ENCODE measurements at places on chromosomes 13 and 19.

- DNase-seq: no peak
Measured at GRCh38 chr13:108728370-108728769, 99.0 kb downstream of the MYO16 start.

DNA sequence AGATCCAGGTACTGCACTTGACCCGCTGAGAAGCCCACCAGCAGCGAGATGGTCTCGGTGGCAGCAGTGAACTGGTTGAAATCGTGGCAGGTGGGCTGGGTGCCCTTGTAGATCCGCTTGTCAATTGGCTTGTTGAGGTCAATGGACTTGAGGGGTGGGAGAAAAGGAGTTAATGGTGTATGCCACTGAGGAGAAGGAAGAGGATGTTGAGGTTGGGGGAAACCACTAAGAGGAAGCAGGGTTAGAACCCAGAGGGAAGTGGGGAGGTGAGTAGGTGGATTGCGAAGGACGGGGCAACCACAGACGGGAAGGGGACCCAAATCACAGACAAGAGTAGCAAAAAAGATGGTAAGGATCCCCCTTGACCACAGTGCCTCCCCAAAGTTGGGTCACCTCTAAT lies 1.7 kb downstream of the DMWD start:
- DNase-seq: no peak

DNA sequence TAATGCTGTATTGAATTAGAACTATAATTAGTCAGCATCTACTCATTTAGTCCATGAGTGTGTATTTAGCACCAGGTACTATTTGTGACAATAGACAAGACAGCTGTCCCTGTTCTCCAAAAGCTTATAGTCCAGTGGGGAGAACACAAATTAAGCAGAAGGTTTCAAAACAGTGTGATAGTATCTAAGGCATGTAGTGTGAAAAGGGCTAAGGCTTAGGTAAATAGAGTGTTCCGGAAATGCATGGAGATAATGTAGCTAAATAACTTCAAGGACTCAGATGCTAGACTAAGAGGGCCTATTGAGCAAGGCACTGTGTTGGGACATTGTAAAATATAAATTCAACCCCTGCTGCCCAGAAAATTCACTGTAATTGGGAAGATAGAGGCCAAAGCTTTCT lies 144.1 kb upstream of the MIR17HG start:
- no peak for DNase-seq

DNA sequence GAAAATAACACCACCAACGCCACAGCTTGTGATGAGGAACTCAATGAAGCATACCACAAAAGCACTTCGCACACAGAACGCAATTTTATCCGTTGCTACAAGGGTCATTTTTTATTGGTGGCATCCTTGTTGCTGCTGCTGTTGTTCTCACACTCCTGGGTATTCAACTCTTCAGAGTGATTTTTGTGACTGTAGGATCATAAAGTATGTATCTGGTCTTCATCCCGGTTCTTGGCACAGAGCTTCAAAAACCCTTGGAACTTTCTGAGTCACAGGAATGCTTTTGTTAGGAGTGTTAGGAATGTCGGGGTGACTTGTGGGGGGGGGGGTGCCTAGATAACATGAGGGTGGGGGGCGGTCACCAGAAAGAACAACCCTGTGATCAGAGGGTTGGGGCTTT lies 108.4 kb downstream of the ZNF557 start:
- DNase-seq: peak; percentile 73

GRCh38 chr13:107370015-107370785 lies 802.3 kb upstream of the ARGLU1 start:
- peak; percentile 62 for DNase-seq

GRCh38 chr19:11293433-11294389 lies 2.2 kb upstream of the TSPAN16 start:
- peak; percentile 89 for DNase-seq

GRCh38 chr19:18051887-18052286 lies 34.8 kb downstream of the IL12RB1 start:
- DNase-seq: no peak

DNA sequence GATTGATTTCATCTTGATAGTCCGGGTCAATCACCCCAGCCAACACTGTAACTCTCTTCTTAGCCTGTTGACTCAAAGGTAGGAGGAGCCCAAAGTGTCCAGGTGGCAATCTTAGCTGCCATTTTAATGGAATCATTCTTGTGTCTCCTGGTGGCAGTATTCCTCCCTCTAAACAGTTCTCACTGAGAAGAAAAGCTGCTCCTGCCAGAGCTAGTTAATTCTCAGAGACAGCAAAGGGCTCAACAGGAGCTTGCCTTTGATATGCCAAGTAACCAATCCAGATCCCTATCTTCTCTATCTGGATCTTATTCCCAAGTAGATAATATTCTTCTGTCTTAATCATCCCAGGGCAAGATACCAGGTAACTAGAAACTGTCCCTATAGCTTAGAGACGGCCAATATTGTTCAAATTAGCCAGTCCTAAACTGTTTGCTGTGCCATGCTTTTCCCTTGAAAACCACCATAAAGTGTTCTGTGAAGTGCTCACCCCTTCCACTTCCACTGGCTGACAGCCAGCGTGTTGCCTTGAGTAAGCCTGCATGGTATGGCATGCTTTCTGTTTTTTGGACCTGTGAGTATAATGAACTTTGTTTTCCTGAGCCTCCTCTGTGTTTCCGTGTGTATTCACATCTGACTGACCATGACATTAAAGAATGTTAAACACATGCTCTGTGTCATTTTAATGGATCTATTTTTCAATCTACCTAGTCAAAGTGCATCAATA lies 463.7 kb upstream of the SLITRK5 start:
- no peak for DNase-seq

- no peak for DNase-seq
Measured at GRCh38 chr13:29546662-29547061, 48.8 kb downstream of the SLC7A1 start.

DNA sequence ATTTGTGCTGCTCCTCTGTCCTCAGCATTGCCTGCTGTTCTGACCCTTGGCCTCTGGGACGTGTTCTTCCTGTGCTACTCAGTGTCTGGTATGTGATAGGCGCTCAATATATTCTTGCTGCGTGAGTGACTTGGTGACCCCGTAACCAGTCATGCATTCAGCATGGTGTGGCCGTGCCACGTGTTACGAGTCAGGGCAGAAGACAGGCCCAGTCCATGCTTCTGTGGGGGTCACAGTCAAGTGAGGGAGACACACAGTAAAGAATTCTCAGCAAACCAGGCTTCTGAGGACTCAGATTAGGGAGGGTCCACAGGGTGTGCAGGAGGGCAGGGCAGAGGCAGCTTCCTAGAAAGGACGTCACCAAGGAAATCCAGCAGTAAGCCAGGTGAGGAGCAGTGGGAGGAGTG lies 7.9 kb downstream of the PPP1R37 start:
- DNase-seq: peak; percentile 28

DNA sequence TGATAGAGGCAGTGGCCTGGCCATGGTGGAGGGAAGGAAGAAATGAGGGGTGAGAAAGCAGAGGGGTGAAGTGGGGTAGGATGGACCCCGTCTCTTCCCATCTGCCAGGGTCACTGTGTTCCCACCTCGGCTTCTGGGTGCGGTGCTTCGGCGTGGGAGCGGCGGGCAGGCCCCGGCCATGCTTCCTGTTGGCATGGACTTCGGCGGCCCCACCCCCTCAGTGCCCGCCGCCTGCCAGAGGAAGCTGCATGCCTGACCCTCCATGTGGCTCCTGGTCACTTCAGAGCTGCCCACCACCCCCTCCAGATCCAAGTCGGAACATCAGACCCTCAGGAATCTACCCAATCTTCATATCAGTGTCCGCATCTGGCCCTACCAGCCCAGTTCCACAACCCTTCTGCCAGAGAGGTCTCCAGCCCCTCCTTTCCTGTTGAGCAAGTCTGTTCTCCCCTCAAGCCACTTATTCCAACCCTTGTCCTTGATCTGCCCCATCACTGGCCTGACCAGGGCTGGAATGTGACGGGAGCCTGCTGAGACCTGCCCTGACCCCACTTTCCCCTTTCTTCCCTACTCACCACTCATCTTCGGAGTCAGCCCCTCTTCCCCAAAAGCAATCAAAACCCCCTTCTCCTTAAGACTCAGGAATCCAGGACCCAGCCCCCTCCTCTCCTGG lies 1.5 kb downstream of the KCNN4 start:
- no peak for DNase-seq

DNA sequence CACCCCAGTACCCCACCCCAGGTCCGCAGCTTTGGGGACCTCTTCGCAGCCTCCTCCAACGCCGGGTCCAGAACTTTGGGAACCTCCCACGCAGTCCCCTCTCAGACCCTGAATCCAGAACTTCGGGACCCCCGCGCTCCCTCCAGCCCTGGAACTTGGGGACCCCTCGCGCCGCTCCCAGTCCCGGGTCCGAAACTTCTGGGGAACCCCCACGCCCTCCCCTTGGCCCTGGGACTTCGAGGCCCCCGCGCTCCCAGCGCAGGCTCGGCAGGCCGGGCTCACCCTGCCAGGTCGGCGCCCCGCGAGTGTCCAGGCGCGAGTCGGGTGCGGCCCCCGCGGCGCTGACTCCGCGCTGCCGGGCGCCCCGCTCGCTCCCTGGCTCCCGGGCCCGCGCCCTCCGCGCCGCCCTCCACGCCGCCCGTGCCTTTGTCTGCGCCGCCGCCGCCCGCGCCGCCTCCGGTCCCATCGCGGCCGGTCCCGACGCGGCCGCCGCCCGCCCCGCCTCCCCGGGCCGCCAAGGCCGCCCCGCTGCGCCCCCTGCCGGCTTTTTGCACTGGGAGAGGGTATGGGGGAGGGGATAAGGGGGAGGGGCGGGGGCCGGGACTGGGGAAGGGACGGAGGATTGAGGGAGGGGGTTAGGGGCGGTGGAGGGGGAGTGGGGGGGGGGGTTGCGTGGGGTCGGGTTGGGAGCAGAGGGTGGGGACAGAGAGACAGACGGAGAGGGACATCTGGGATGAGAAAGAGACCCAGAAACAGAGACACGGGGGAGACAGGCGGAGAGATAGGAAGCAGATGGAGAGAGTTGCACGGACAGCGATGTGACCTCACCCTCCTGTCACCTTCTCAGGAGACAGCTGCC lies at the start of gene HOMER3:
Gene HOMER3 (minus strand): TSS at position 449 of the 859 bp plus-strand sequence. CDS start 2,235 bp downstream, outside the sequence.
- DNase-seq: peak; percentile 60

- no peak for DNase-seq
Measured at GRCh38 chr13:21338639-21339278, 120.3 kb downstream of the ZDHHC20 start.

GRCh38 chr19:13033819-13034611 lies 38.7 kb downstream of the NFIX start:
- DNase-seq: peak; percentile 62

GRCh38 chr19:2365201-2365970 lies 5.3 kb downstream of the TMPRSS9 start:
- no peak for DNase-seq

- DNase-seq: peak; percentile 66
Measured at GRCh38 chr19:45681391-45682015, 10.2 kb downstream of the SNRPD2 start.

GRCh38 chr13:71055644-71056043 lies 811.4 kb downstream of the DACH1 start:
- no peak for DNase-seq

DNA sequence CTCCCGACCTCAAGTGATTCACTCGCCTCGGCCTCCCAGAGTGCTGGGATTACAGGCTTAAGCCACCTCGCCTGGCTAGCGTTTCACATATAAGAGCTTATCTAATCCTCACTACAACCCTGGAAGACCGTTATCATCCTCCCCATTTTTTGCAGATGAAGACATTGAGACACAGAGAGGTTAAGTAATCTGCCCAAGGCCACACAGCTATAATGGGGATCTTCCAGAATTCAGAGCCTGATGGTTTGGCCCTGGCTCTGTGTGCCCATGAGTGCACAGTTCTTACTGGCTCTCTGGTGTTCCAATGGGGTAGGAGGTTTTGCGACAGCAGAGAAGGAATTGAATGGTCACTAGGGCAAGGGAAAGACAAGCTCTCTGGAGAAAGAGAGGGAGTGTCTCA lies 16.8 kb upstream of the KCTD15 start:
- DNase-seq: no peak

DNA sequence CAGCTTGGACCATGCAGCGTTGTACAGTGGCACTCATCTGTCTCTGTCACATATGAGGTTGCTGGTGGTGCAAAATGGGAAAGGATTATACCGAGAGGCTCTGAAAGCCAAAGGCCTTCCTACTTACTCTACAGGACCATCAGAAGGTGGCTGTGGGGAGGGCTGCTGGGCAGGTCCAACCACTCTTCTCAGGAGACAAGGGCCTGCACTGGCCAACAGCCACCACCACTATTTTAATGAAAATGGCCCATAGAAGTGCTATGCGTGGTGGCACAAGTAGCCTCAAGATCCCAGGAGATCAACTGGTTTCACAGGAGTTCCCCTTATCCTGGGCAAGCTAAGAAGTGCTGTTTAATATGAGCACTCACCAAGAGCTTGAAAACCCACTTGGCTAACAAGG lies 52.3 kb downstream of the MRPL57 start:
- DNase-seq: no peak

DNA sequence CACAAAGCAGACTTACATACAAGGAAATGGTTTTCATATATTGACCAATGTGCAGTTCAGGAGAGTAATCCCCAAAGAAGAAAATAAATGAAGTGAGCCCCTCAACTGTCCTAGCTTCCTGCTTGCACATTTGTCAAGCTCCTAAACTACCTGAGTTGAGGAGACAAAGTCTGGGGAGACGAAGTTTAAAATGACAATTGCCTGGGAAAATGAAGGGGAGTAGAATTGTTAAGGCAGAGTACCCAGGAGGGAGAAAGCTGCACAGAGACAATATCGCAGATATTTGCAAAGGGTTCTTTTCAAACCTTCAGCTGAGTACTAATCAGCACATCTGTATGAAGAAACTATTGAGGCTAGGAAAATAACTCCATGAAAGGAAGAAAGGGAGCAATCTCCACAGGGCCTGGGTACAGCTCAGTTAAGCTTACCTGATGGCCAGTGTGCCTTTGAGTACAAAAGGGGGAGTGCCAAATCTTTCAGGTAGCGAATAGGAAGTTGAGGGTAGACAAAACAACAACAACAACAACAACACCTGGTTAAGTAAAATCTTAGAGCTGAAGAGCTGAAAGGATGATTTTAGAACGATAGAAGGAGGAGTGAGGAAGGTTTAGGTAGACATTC lies 1700.1 kb upstream of the PRR20A start:
- no peak for DNase-seq

DNA sequence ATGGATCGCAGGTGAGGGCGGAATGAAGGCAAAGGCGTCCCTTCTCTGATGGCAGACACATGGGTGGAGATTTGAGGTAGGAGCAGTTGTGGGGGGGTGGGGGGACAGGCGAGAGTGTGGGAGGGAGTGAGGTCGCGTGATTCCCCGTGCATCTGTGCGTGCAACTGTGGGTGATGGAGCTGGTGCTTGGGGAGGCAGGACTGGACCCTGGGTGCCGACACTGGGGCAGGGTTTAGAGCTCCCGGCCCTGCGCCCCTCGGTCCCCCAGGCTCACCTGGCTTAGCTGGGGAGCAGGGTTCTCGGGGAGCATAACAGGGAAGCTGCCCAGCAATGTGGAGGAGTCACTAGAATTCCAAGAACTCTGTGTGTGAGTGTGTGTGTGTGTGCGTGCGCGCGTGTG lies 3.4 kb downstream of the TMPRSS9 start:
- DNase-seq: no peak
